ENCODE measurements at places on chromosomes 16 and 17.

DNA sequence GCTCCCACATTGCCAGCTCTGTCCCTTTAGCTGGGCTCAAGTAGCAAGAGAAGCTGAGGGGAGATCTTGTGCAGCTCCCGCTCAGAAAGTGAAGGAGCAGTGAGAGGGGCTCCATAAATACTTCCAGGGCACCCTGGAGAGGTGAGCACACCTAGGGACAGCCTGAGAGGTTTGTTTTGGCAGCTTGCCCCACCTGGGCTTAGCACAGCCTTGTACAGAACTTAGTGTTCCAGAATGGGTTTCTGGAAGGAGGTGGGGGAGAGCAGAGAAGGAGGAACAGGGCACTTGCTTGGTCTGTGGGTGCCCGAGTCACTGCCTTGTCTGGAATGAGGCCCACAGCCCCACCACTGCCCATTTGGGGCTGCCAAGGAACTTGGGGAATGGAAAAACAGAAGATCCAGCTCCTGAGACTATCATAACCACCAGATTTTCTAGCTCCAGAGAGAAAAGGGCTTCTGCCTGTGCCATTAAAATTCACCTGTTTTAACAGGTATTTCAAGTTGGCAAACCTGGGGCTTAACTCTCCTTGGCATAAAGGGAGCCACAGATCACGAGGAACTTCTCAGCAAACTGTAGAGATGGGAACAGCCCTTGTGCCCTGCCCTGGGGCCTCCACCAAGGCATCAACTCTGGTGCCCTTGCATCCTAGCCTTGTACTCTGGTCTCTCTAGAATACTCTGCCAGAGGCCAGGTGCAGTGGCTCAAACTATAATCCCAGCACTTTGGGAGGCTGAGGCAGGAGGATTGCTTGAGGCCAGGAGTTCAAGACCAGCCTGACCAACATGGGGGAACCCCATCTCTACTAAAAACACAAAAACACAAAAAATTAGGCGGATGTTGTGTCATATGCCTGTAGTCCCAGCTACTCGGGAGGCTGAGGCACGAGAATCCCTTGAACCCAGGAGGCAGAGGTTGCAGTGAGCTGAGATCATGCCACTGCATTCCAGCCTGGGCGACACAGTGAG, 1.9 kb downstream of the PRR15L start:
- DNase-seq = no peak

DNA sequence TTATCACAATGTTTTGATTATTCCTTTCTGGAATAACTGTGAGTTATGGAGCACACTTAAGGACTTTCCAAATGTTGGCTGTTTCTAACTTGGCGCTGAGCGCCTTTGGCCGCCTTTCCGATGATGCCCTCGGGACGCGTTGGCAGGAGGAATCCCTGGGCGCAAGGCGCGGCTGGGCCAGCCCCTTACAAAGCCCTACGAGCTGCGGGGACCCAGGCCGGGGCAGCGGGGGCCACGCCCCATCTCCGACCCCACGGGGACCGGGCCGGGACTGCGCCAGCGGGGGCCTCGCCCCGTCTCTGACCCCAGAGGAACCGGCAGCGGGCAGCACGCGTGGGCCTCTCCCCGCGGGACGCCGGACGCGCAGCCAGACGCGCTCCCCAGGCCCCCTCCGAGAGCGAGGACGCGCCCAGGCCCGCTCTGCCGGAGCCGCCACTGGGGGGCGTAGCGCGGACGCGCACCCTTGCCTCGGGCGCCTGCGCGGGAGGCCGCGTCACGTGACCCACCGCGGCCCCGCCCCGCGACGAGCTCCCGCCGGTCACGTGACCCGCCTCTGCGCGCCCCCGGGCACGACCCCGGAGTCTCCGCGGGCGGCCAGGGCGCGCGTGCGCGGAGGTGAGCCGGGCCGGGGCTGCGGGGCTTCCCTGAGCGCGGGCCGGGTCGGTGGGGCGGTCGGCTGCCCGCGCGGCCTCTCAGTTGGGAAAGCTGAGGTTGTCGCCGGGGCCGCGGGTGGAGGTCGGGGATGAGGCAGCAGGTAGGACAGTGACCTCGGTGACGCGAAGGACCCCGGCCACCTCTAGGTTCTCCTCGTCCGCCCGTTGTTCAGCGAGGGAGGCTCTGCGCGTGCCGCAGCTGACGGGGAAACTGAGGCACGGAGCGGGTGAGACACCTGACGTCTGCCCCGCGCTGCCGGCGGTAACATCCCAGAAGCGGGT, at the start of gene GAA:
TSS of gene GAA (plus strand) at position 571 of the 935 bp plus-strand sequence. CDS start 3,006 bp downstream, outside the sequence.
- peak; percentile 93 for DNase-seq

DNA sequence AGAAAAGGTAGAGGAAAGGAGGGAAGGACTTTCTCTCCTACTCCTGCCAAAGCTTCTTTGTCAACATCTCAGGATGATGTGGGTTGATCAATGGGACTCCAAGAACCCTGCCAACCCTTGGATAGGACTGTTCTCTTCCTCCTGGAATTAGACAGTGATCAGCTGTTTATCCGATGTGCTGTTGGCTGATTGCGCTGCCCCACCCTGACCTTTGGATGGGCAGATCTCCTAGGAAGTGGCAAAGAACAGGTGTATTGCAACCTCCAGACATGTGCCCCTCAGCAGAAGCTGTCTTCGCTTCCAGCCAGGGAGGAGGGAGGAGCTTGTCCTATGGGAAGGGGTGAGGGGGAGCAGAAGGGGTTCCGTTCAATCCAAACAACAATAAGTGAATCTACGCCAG, 30.5 kb downstream of the SLC5A11 start:
- DNase-seq = no peak

DNA sequence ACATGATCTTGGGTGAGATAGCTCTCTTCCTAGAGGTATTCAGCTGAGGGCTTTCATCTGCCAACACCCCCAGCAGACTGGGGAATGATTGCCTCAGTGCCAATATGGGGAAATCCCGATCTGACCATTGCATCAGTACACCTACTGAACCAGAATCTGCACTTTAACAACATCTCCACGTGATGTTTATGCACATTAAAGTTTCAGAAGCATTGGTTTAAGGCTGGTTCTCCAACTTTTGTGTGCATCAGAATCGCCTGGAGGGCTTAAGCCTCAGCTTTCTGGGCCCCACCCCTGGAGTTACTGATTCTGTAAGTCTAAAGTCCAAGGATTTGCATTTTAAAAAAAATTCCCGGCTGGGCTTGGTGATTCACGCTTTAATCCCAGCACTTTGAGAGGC, 123.6 kb upstream of the MED13 start:
- DNase-seq = no peak

DNA sequence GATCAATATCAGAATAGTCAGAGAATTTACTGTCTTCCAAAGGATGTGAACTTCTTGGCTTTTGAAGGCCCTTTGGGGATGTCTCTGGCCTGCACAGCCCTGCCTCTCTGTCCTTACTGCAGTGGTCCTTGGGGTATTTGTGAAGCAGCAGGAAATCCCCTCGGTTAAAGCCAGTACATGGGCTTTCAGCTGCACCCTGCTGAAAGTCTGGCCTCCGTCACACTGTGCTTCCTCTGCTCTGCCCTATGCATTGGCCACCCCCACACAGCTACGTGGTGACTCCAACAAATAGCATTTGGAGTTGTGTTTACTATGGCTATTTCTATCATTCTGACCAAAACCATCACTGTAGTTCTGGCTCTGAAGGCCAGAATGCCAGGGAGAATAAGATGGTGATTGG, 21.2 kb downstream of the SYCE1L start:
- DNase-seq = no peak

GRCh38 chr16:2700786-2701185, 18.5 kb downstream of the KCTD5 start:
- no peak for DNase-seq

All from 8988T (cell line).